ENCODE measurements at places on chromosomes 1 and 21.
A peak's percentile ranks its signal among the peaks of the same experiment; 100 is the strongest.

- DNase-seq: no peak
Observed at GRCh38 chr1:43499898-43500297, 30.8 kb upstream of the PTPRF start.

DNA sequence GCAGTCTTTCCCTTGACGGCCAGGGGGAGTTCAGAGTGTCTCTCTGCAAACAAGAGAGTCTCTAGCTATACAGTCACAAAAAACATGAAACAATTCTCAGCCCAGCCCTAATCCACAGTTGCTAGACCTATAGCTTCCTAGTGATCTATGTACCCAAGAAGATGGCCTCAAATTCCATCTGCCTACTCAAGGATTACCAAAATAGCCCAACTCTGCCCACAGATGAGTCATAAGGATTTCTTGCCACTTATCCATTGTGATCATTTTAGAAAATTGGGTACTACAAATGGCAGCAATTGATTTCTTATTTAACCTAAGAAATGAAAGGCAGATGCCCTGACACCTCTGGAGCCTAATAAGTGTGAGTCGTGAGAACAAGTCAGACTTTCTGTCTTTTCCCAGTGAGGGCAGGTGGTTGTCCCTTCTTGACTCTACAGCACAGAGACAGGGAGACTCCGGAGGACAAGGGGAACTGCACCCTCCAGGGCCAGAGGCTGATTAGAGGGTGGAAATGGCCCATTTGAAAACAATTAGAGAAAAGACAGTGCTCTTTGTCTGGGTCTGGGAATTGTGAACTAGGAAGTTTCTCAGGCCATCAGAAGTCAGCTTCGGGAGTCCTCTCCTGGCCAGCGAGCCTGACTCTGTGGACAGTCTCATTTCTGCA lies 65.4 kb downstream of the ABCA4 start:
- no peak for DNase-seq

DNA sequence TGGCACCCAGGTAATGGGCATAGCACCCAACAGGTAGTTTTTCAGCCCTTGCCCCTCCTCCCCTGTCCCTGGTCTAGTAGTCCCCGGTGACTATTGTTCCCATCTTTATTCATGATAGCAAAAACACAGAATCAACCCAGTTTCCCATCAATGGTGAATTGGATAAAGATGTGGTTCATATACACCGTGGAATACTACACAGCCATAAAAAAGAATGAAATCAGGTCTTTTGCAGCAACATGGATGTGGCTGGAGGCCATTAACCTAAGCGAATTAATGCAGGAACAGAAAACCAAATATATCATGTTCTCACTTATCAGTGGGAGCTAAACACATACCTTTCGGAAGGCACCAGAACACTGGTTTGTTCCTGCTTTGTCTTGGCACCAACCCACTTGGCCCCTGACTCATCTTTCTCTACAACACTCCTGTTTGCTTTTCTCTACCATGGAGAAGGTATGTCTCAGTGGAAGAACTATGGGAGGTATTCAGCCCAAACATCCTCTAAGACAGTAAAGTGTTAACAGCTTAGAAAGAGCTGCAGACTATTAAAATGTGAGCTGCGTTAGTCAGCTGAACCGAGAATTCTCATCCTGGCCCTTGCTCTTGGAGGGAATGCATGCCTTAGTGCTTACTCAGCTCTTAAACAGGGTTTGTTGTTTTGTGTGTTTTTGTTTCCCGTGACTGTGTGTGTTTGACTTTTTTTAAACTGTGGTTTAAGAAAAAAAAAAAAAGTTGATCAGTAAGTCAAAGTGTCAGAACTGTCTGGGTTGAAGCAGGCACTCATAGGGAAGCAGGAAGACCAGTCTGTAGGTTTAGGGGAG lies 203.0 kb downstream of the TOMM20 start:
- DNase-seq: peak; percentile 85

GRCh38 chr1:157969697-157970485 lies 23.6 kb upstream of the KIRREL1 start:
- DNase-seq: peak; percentile 15

DNA sequence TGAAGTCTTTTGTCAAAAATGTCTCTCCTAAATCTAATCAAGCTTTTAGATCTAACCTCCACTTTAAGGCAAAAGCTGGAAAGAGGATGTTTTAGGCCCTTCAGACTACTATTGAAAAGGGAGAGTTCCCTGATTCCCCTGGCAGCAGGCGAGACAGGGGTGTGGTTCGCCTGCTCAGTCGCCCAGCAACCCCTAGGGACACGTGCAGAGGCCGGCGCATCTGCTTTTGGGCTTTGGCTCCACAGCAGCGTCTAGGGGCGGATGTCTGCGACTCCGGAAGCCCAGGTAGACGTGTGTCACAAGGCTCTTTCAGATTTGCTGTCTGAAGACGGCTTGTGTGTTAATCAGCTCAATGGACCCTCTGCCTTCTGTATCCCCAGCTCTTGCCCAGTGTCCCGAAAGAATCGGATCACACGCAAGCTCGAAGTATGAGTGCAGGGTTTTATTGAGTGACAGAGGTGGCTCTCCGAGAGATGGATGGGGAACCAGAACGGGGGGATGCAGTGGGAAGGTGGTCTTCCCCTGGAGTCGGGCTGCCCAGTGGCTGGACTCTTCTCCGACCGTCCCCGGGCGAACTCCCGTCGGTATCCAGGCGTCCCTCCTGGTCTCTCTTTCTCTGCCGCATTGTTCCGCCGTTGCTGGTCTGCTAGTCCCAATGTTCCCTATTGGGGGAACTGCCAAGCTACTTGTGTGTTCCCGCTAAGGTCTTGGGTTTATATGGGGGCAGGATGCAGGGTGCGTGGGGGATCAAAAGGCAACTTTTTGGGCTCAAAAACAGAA lies 45.5 kb downstream of the OLFML2B start:
- DNase-seq: no peak

DNA sequence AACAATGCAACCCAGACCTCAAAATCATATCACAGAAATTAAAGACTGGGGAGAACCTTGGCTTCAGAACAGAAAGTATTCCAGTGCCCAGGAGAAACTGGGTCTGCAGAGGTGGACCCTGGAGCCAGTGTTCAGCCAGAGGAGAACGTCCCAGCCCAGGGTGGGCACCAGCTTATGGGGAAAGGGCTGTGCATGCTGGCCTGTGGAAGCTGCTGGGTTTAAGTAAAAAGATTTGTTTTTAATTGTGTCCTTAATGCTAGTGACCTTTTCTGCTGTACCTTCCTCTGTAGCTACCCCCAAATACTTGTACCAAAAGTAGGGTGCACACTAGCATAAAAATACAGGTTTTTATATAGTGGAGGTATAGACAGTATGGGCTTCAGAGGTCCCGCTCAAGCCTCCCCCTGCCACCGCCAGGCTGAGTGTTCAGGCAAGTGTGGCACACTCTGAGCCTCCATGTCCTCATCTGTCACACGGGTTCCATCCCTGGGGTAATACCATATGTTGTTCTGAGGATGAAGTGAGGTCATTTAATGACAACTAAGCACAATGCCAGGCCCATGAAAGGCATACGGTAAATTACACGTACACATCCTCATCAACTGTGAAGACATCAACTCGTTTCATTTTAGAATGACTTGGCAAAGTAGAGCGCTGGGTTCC lies 47.0 kb downstream of the SLC37A1 start:
- no peak for DNase-seq

DNA sequence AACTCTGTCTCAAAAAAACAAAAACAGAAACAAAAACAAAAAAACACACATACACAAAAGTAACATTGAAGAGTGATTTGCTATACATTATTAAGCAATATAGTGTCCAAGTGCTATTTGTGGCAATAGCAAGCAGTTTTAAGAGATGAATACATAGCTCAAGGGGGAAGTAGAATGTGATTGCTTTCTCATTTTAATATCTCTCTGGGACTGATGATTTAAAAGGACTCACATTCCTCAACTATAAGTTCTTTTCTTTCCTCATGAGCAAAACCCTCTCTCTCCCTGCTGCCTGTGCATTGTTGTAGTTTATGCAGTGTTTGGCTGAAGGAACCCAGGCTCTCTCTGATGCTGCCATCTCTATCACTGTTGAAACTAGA lies 47.0 kb upstream of the CSF1 start:
- DNase-seq: no peak

DNA sequence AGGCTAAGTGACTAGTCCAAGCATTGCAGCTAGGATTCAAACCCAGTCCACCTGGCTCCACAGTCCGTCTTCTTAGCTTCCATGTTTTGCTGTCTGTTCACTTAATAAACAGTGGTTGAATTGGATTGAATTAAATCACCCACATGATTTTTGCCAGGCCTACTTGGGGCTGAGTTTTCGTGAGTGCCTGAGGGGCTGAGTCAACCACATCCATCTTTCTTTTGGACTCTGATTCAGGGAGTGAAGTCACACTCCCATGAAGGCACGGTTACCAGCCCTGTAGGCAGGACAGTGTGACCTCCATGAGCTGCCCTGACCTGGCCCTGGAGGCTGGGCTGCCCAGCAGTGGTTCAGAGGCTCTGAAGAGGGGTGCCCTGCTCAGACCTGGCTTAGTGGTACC lies 123.7 kb downstream of the ACTL8 start:
- no peak for DNase-seq

DNA sequence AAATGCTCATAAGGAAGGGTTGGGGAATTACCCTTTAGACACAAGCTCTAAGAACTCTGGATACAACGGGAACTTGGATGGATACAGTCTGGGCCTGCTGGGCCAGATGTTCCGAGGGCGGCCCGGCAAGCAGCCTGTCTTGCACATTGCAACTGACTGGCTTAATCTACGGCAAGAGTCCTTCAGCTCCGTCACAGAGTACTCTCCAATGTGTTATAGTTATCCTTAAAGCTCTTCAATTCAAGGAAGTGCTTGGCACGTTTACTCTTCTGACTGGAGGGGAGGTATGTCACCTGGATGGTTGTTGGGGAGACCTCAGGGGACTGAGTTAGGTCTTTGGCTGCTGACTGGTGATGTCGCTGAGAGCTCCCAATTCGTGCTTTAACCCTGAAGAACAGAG lies 1.1 kb upstream of the CFAP141 start:
- no peak for DNase-seq

DNA sequence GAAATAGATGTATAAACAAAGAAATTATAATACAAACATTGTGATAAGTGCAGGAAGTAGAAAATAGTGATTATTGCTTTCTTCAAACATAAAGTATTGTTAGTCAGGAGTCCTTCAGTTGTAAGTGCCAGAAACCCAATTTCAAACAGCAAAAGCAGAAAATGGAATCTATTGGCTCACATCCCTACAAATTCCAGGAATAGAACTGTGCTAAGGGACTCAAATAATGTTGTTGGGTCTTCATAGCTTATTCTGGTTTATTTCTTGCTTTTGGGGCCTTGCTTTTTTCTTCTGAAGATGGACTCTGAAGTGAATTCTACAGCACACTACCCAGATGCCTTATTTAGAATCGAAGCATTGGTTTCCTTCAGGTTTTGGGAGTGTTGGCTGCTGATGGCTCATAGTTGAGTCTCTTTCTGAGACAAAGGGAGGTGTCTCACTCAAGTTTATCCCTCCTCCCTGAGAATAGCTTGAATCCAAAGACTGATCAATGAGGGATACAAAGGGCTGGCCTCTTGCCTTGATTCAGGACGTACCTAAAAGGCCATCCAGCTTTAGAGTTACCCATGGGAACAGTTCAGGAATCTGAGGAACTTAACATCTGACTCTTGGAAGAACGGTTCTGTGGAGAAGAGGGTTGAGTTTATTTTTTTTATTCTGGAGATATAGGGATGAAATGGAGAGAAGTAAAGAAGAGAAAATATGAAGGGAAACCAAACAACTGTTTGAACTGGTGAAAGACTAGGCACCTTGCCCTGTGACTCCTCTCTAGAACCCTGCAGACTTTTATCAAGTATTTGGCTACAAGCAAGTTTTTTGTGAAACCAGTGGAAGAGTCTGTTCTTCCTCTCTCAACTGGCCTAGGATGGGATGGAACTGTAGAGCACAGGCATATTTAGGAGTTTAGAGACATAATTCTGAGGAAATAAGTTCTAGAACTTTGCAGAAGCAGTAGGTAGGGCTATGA lies 39.0 kb upstream of the ATG4C start:
- no peak for DNase-seq

DNA sequence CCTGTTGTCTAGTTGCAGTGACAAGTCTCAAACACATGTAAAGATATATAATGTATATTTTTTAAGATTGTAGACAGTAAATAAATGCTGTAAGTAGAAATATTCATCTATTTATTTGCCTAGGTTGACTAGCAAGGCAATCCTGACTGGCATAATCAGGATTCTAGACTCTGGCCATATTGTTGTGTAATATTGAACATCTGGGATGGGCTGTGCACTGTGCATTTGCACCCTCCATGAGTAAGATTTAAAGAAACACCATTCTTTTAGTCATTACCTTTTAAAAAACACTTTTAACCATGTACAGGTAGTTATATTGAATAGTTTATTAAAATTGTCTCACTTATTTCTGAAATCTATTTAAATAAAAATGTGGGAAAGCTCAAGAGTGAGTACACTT lies 32.4 kb downstream of the RASAL2 start:
- DNase-seq: no peak

GRCh38 chr1:161872506-161872905 lies 106.4 kb downstream of the ATF6 start:
- no peak for DNase-seq

GRCh38 chr1:47409311-47410067 lies 6.6 kb upstream of the FOXE3 start:
- no peak for DNase-seq

GRCh38 chr1:28889357-28889756 lies 25.0 kb upstream of the EPB41 start:
- no peak for DNase-seq

GRCh38 chr1:40848530-40849189 lies 13.5 kb downstream of the CITED4 start:
- DNase-seq: peak; percentile 72

DNA sequence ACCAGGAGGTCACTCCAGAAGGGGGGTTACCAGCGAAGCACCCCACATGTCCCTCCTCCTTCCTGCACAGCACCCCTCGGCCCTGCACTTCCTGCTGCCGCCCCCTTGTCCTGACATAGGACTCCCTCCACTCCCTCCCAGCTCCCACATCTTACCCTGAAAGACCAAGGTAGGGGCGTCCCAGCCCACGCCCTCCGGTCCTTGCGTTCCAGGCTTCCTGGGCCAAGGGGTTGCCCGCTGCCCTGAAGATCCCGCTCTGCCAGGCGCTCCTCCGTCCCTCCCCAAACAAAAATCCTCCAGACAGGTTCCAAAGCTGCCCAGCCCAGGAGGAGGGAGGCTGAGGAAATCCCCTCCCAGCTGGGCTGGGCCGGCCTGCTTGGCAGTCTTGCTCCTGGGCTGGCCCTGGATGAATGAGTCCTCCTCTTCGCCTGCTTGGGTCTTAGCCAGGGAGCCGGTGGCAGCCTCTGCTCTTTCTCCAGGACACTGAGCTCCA lies at the start of gene RHBDL2:
Gene RHBDL2 (minus strand): TSS at position 304 of the 493 bp plus-strand sequence. CDS start 22,618 bp downstream, outside the sequence.
- peak; percentile 39 for DNase-seq

DNA sequence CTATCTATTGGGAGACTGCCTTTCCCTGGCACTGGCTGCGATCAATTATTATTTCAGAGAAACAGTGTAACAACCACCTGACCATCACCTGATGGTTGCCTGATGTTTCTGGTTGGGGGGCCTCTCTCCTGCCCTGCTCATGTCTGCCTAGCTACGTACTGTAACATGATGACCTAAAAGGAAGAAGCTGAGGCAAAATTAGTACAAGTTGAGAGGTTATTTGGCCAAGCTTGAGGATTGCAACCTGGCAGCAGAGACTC lies 58.3 kb downstream of the OLFML3 start:
- no peak for DNase-seq

Data from LoVo (cell line).